ENCODE measurements at places on chromosomes 12 and 14.

DNA sequence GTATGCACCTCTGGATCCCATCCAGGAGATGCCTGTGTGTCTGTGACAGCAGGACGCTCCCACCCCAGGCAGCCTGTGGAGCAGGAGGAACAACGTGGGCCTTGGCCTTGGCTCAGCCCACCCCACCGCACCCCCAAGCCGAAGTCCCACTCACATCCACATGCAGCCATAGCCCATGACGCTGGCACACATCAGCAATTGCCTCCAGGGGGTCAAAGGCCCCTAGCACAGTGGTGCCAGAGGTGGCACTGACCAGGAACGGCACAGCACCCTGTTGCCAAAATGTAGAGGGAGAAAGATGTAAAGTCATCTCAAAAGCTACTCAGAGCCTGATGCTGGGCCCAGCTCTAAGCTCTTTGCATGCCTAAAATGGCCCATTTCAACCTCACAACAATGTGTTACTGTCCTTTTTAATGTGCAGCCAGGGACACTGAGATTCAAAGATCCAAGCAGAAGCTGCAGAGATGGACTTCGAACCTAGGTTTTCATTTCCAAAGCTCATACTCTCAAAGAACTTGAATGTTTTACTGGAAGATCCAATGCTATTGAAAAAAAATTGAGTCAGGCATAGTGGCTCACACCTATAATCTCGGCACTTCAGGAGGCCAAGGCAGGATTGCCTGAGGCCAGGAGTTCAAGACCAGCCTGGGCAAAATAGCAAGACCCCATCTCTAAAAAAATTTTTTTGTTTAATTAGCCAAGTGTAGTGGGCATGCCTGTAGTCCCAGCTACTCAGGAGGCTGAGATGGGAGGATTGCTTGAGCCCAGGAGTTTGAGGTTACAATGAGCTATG, 19.2 kb upstream of the ZNF740 start:
- DNase-seq, result no peak

- DNase-seq, result no peak
Measured at GRCh38 chr14:75562089-75562488, 16.3 kb upstream of the FLVCR2 start.

GRCh38 chr14:85991156-85991555, 461.2 kb downstream of the FLRT2 start:
- DNase-seq, result no peak

DNA sequence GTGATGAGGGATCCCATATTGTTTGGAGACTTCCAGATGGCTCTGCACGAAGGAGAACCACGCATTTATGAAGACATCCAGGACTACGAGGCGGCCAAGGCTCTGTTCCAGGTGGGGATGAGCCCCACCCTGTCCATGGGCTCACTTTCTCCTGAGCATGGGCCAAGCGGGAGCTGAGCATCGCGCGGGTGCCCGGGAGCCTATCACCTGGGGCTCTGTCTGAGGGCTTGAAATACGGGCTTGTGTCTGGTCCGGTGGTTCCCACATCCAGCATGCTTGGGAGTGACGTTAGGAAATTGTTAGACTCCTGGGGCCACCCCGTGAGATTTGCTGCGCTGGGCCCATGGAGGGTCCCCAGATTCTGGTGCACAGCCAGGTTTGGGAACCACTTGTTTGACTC, 92.9 kb downstream of the CCDC92 start:
- no peak for DNase-seq

DNA sequence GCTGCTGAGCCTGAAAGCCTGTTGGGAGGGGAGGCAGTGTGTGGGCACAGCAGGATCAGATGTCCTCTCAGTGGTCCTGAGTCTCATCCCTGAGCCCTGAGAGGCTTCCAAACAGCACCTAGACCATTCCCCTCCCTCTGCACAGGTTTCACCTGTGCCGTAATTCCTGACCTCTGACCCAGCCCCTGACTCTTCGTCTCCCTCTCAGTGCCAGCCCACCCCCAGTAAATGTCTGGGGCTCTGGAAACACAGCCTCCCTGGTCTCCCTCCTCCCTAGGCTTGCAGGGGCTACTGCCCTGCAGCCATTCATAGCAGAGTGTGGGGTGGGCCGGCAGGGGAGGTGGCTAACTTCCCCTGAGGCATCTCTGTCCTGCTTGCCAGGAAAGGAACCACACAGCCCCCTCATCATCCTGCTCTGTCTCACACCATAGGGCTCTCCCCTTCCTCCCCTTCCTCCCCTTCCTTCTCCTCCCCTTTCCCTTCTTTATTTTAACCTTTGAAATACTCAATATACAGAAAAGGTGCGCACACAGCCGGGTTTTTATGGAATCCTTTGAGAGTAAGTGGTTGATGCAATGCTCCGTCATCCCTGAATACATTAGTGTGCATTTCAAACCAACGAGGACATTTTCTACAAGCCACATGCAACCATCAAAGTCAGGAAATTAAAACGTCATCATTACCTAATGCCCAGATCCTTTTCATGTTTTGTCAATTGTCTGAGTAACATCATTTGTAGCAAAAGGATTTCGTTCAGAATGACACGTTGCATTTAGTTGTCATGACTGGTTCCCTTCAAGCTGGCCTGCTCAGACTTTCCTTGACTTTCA, 67.0 kb downstream of the PRMT8 start:
- DNase-seq, result no peak

GRCh38 chr14:61589691-61590581, 105.4 kb upstream of the HIF1A start:
- no peak for DNase-seq

GRCh38 chr14:105149146-105149781, 19.3 kb downstream of the JAG2 start:
- DNase-seq, result no peak

GRCh38 chr12:96766232-96766631, 140.8 kb upstream of the NEDD1 start:
- DNase-seq, result no peak
